ENCODE measurements at places on chromosomes 11 and 22.

DNA sequence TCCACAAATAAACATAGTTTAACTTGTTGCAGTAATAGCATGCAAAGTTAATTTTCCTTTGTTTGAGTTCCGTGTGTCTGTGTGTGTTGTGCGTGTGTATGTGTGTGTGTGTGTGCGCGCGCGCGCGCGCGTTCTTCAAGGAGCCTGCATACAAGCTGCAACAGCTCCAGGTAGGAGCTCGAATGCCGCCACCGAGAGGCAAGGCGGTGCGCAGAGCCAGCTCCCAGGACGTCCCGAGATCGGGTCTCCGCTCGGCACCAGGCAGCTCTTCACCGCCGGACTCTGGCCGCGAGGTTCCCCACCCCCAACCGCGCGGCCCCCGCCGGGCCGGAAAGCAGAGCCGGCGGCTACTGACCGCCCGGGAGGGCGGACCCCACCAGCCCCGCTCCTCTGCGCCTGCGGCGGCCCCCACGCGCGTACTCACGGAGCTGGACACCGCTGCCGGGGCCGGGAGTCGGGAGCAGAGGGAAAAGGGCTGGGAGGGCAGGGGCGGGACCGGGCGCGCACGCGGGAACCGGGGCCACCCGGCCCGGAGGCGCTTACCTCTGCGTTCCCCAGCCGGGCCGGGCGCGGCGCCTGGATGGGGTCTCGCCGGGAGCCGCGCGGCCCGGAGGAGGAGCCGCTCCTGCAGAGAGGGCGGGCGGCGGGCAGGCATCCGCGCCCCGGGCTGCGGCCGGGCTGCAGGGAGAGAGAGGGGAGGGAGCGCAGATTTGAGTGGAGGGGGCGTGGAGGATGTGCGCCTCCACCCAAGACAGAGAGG lies 40.4 kb upstream of the AKIP1 start:
- peak; percentile 49 for DNase-seq

GRCh38 chr22:47301820-47302475 lies 539.5 kb downstream of the TBC1D22A start:
- DNase-seq: no peak

DNA sequence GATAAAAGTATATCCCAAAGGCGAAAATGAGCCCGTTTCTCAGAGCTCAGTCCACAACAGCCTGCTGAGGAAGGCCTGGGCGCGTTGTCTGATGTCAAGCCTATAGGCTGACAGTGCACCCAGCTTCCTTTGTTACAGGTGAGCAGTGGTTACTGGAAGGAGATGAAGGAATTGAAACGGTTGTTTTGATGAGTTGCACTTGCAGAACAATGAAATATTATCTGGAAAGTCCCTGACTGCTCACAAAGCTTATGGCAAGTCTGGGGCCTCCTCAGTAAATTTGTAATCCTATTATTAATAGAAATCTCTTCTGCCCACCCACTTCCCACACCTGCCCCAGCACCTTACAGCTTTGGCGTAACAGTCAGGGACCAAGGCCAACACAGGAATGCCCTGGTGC lies 77.8 kb downstream of the C11orf91 start:
- no peak for DNase-seq

DNA sequence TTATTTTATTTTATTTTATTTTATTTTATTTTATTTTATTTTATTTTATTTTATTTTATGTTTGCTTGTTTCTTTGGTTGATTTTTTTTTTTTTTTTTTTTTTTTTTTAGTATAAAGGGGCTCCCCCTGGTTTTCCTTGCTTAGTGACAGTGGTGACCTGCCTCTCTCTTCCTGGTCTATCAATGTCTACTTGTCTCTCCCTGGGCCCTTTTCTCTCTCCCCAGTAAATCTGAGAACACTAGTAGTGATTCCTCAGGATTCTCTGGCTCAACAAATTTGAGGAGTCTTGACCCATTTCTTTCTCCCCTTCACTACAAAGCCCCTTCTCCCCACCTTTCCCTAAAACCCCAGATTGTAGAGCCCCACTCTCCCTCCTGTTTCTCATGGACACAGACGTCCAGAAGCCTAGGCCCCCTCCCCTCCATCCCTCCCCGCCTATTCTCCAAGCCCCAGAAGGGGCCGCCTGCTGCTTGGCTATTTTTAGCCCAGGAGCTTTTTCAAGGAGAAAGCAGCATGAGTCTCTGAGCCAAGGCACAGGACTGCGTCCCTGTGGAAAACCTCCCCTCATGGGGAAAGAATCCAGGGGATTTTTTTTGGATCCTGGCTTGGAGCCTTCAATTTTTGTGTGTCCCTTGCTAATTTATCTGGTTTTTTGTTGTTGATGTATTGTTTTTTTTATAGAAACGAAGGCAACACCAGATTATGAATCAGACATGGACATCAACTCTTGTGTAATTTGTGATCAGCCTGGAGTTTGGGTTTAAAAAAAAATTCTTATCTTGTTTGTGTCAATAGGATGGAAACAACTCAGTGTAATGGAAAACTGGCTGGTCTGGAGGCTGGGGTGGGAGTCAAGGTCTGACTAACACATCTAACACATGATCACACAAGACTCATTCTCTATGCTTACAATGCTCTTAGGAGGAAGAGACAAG lies 17.5 kb upstream of the ACCSL start:
- no peak for DNase-seq

DNA sequence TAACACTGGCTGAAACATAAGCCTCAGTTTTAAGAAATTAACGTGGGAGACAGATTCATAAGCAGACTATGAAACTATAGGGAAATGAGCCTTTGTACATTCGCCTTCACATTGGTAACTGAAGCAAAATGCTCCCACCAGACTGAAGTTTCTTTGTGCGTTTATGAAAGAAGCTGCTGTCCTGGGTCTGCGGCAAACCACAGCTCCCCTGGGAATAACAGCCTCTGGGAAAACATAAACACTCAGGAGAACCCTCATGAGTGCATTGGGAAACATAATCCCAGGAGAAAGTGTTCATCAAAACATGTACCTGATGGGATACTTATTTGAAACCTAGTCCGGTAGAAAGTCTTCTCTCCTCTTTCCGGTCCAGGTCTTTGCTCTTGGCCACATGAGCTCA lies 193.1 kb upstream of the LARGE1 start:
- DNase-seq: no peak

GRCh38 chr11:72700146-72700545 lies 25.9 kb upstream of the PDE2A start:
- no peak for DNase-seq

DNA sequence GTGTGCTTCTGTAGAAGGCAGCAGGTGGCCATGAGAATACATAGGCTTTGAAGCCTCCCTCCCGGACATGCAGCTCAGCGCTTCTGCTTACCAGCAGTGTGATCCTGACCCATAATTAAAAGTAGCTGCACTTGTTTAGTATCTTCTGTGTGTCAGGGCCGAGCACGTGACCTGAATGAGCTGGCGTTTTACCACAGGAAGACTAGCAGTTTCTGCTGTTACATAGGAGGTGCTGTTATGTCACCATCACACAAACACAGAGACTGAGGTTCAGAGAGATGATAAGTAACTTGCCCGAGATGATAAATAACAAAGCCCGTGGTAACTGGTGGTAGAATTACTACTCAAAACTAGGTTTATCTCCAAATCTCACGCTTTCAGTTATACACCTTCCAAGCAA lies 329.5 kb downstream of the OPCML start:
- no peak for DNase-seq

- DNase-seq: no peak
These were observed 27.6 kb upstream of the TTC12 start for GRCh38 chr11:113286509-113287497.

GRCh38 chr22:48856308-48856615 lies 971.4 kb downstream of the BRD1 start:
- no peak for DNase-seq

GRCh38 chr22:21587803-21588611 lies 20.5 kb downstream of the UBE2L3 start:
- DNase-seq: no peak

GRCh38 chr11:20369826-20370225 lies 6.3 kb downstream of the HTATIP2 start:
- DNase-seq: no peak

DNA sequence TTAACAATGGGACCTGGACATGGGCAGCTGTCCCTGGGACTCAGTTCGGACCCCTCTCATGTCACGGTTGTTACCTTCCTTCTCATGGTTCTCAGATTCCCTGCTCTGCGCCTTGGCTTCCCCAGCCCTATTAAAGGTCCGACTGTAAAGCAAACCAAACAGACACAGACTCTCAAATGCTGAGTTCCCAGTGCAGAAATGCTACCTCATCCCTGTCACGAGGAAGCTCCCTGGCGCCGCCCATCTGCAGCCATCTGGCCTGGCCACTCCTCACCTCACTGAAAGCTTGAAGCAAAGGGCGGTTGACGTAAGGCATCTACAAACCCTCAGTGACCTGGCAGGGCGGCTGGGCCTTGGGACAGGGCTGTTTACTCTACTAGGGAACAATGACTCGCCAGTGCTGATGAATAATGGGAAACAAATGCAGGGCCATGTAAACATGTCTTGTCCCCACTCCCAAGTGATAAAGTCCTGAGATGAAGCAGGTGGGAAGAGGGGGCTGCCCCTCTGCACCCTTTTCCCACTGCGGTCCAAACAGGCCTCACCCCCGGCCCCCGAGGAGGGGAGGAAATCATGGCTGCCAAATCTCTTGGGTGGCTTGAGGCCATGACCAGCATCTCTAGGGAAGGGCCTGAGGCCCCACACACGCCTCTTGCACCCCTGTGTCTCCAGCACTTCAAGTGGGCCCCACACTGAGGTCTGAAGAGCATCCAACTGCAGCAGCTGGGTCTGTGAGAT lies 49.3 kb downstream of the SCUBE1 start:
- DNase-seq: peak; percentile 36
